Astrocyte of the cerebellum (primary cell): ENCODE measurements at places on chromosomes 3 and 15.

- no peak for DNase-seq
These were observed 35.2 kb downstream of the CPN2 start for GRCh38 chr3:194315965-194316361.

GRCh38 chr15:51425517-51426040 lies 84.1 kb downstream of the GLDN start:
- no peak for DNase-seq

DNA sequence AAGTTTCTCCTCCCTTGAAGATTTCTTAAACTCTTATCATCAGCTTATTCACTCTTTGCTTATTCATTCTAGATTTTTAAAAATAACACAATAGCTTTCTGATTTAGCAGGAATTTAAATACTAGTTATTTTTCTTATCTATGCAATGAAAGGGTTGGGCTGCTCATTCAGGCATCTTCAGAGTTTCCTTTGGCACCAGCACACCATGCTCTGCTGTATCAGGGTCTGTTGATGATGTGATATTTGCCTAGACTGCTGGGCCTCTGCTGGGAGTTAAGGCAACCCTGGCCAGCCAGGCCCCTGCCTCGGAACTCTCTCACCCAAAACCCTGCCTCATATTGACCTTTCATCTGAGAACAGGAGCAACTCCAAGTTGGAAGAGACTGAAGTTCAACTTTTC lies 35.0 kb downstream of the DRD3 start:
- no peak for DNase-seq

GRCh38 chr3:195077611-195078540 lies 193.1 kb downstream of the XXYLT1 start:
- no peak for DNase-seq

DNA sequence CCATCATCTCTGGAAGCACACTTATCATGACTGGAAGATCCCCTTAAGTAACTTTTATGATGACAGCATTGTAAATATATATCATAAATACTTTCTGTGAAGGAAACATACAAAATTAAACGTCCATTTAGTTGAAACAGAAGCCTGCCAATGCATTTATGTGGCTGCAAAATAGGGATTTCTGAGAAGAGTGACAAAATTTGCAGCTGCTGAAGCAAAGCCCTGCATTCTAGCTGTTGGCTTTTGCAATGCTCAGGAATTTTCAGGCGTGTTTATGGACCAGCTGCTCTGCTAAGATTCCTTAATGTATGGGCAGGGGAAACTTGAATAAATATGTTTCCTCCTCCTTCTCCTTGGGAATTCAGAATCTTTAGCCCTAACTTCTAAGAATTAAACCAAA lies 137.3 kb downstream of the CACNA2D3 start:
- DNase-seq, result no peak

DNA sequence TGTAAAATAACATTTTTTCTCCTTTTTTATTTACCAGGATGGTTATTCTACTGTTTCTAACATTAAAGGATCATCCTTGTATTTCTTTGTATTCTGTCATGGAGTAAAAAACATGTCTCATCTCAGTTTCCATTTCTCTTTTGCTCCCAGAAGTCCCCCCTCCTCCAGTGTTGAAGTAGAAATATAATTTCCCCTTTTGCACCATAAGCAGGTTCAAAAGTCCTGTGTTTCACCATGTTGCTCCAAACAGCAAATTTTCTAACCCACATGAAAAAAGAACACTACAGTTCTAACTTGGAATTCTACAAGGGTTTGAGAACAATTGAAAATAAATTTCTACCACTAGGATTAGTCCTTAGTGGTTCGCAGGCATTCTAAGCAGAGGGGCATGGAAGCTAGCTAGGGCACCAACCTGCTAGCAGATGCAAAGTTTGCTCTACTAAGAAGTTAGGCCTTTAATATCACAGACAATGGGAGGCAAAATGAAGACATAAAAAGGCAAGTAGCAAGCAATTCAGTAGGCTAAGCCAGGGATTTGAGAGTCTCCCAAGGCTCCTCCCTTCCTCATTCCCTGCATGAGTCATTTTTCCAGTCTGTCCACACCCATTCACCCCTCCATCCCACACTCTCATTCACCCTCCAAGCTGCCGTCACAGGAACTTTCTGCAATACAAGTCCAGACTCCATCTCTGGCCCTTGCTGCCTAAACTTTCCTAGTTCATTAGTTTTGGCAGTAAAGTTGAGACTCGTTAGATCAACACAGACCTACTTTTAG lies 2.3 kb upstream of the MBNL1 start:
- DNase-seq, result peak; percentile 82

GRCh38 chr3:135141160-135141559 lies 346.1 kb downstream of the EPHB1 start:
- DNase-seq, result no peak

DNA sequence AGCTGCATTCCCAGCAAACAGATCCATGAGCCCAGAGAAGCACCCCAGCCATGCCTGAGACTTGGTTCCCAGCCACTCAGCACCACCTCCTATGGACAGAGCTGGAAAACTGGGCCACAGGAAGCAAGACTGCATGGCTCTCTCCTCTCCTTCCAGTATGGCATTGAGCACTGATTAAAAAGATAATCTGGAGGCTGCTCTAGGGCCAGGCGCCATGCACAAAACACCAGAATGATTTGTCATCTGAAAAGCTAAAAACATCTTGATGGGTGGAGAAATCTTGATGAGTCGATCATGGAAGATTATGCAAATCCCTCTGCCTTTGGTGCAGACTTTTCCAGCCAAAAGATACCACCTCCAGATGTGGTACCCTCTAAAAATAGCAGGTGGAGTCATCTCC lies 62.7 kb upstream of the MRPS22 start:
- no peak for DNase-seq

- DNase-seq, result no peak
These were observed 120.8 kb upstream of the HACD2 start for GRCh38 chr3:123705488-123706285.

DNA sequence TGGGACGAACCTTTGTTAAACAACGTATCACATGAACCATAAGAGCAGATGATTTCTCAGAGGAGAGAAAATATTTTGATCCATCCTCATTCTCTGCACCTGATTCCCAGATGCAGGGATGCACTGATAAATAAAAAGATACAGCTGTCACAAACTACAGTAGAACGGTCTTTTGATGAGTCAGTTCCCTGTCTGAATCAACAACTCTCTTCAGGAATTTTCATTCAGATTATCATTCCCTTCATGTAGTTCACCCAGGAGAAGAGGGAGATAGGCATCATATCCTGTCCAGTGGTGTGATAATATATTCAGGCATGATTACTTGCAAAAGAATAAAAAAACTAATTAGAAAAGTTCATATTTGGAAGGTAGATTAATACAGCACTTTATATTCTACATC lies 521.5 kb downstream of the PYDC2 start:
- DNase-seq, result no peak

- no peak for DNase-seq
These were observed 86.7 kb downstream of the ST8SIA2 start for GRCh38 chr15:92480361-92480760.

DNA sequence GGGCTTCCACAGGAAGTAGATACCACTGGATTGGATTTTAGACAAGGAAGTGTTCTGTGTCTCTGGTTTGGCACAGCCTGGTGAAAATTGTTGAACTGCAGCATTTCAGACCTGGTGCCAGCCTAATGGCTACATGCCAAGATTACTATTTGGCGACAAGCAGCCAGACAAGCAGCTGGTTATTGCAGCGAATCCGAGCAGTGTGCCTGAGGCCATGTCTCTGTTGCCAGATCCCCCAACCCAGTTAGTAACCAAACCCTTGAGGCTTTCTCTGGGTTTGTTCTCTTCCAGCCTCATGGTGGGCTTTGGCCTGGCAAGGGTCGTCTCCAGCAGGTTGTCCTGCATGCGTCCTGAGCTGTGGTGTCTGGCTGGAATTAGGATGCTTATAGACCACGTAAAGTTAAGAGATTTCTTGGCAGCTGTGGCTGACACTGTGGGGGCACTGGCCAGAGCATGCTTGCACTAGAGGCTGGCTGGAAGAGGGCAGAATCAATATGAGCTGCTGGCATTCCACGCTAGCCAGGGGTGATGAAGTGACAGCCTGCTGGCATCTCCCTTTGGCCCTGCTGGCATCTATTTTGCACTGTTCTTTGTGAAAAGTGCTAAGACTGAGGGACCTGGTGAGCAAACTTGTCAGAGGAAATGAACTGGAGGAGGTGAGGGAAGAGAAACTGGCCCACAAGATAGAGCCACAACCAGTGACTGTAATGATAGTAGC lies 172.6 kb downstream of the RBMS3 start:
- DNase-seq, result no peak

DNA sequence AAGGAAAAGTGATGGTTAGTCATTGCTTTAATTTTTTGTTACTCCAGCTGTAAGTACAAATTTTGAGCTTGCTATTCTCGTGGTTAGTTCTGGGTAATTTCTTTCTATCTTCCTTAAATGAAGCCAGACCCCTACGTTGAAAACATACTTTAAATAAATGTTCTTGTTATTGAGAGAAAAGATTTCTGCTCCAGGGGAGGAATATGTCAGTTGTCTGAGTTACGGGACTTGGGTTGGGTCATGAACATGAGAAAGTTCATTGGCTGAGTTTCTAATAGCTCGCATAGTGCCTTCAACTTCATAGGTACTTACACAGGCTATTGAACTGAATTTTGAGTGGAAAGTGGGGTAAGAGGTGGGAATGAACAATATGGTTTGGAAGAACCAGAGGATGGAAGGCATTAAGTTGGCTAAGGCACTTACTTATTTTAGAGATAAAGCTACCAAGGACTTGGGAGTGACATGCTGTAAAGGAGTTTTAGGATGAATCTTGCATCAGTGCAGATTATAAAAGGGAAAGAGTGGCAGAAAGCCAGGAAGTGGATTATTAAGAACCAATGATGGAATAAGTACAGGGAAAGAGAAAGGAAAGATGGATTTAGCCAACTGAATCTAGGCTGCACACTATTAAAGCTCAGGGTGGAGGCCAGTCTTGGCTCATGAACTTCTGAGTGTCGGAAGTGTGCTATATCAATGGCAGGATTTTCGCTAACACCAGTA lies 1.4 kb downstream of the RPSA start:
- no peak for DNase-seq

- no peak for DNase-seq
These were observed 115.2 kb upstream of the PLCL2 start for GRCh38 chr3:16769525-16769924.

DNA sequence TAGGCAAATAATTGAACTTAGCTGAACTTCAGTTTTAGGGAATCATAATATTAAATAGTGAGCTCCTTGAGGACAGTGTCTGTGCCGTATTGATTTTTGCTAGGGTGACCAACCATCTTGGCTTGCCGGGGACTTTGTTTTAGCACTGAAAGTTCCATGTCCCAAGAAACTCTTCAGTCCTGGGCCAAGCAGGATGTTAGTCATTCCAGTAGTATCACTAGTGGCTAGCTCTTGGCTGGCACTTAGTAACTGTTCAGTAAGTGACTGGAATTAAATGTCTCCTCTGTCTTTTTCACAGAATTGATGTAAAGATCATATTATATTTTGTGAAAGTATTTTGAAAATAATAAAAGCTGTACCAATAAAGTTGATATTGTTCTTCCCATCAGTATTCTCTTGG lies 42.3 kb downstream of the RSRC1 start:
- no peak for DNase-seq

- DNase-seq, result no peak
These were observed 317.1 kb upstream of the TGFBR2 start for GRCh38 chr3:30289324-30289723.

- DNase-seq, result no peak
These were observed 29.7 kb downstream of the TMEM45A start for GRCh38 chr3:100522125-100522524.

GRCh38 chr3:188082450-188082849 lies 71.5 kb upstream of the LPP start:
- no peak for DNase-seq

DNA sequence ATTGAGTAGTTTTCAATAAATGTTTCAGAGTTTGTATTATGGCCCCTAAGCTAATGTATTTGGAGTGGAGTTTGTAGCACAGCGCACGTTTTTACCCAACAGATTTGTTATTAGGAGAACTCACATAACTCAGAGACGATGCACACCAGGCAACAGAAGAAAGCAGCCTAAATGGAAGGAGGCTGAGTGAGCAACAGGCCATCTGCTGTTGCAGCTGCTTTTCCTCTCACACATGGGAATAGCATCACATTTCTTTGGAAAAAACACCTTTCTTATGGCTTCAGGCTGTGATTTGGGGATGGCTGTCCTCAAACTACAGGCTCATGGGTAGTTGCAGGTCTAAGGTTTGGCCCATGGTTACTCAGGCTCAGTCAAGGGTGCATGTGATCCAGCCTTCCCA lies 469.3 kb upstream of the MCTP2 start:
- DNase-seq, result no peak

- peak; percentile 74 for DNase-seq
These were observed 44.5 kb downstream of the NOX5 start for GRCh38 chr15:69058830-69059556.

DNA sequence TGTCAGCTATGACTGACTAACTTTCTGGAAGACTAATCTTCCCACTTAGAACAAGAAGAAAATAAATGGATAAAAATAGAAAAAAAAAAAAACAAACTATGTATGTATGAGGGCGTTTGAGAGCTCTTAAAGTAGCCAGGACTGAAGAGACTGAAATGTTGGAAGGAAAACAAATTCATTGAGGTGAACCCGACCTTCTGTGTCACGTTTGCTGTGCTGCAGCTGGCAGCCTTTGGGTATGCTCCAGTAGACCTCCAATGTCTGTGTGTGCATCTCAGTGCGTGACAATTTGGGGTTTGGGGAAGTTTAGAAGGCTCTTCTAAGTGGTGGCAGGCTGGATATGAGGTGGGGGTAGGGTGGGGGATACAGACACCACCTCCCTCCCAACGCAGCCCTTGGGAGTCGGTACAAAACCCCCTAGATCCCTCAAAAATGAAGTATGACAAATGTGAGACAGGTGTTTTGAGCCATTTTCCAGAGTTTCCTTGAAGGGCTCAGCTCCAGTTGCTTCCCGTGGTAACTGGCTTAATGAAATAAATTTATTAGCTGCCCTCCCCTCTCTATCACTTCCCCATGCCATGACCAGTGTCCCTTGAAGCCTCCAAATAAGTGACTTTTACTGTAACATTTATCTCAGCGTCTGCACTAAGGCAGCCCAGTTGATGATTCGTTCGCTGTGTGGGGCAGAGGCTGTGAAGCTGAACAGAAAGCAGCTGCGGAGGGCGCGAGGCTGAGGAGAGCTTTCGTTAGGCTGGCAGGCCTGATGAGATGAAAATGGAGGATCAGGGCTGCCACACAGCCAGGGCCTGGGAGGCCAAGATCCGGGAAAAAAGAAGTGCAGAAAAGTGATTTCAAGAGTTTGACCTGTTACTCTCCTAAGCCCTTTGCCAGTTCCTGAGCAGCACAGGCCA lies 34.9 kb upstream of the GABRB3 start:
- no peak for DNase-seq

GRCh38 chr3:18092726-18093125 lies 332.4 kb downstream of the SATB1 start:
- DNase-seq, result no peak

- no peak for DNase-seq
These were observed 102.1 kb downstream of the DIPK2A start for GRCh38 chr3:144073698-144074097.

- DNase-seq, result no peak
These were observed 37.2 kb upstream of the PRR20G start for GRCh38 chr3:127324913-127325628.
